Epithelial cell of umbilical artery (primary cell): ENCODE measurements at places on chromosomes 4 and X. TPM values are rescaled to one million over a fixed set of nuclear protein-coding genes. Genes with fewer than 3 reads are reported as not detected.

Gene GABRG1
- not detected in 2 replicates for total RNA-seq

Gene DIPK2B
- total RNA-seq, result 38.1 and 42.9 TPM in 2 replicates

Gene RASGEF1B
- not detected in 2 replicates for total RNA-seq

Gene FAT1
- 6.5 and 14.9 TPM in 2 replicates for total RNA-seq

Gene VCX
- not detected in 2 replicates for total RNA-seq

Gene FRG2
- not detected in 2 replicates for total RNA-seq

Gene MAGEA2B
- total RNA-seq, result not detected in 2 replicates

Gene RBMX
- 229 and 245 TPM in 2 replicates for total RNA-seq

Gene MAGEC1
- not detected in 2 replicates for total RNA-seq

Gene BST1
- total RNA-seq, result 5.2 and 6.5 TPM in 2 replicates

Gene CXCL8
- total RNA-seq, result 36.1 and 80.4 TPM in 2 replicates

Gene NUDT11
- total RNA-seq, result 5.6 and 11.0 TPM in 2 replicates

Gene TCEAL2
- total RNA-seq, result not detected in 2 replicates

Gene PCSK1N
- total RNA-seq, result under 0.01 TPM in 1 of 2 replicates, not detected in the other

Gene TMSB15A
- 4.1 and 15.9 TPM in 2 replicates for total RNA-seq
